Ammon's horn (tissue), 1 donor: ENCODE measurements at places on chromosomes 5 and 9.

GRCh38 chr9:27519466-27520465 lies 4.3 kb upstream of the IFNK start:
- DNase-seq, result no peak

- no peak for DNase-seq
Measured at GRCh38 chr5:151280443-151280842, 23.1 kb downstream of the SLC36A3 start.

DNA sequence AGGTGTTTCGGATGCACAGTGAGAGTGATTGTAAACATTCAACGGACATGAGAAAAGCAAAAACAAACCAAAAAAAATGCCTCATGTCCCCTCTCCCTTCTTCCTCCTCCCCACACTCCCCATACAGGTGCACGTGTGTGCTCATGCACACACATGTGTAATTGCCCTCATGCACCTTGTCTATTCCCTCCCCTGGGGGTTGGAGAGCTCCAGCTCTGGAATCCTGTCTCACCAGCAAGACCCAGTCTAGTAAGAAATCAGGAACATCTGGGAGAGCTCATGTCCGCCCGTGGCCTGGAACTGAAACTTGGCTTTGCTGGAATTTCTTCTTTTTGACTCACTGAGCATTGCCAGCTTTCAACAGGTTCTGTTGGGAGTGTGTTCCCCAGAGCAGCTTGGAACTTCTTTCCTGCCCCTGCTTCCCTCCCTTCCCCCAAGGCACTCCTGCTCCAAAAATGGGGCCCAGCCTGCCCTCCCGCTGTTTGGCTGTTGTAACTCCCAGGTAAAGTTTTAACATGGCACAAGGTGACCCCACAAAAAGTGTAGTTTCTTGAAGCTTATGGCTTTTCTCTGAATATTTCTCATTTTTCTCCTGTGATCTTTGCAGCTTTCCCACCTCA lies 190.1 kb downstream of the NR3C1 start:
- no peak for DNase-seq

DNA sequence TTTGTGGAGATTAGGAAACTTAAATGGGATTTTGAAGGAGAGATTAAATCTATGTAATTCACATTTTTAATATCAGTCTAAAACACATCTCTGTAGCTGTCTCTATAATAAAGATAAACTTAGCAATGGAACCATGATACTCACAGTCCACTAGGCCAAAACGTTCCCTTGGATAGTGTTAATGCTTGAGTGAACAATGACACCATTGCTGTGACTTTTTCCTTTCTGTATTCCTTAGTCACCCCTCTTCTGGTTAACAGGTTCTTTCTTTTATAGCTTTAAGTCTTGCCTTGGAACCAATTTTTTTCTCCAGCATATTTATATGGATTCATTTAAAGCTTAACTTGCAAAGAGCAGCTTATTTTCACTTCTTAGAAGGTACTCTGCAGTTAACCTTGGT lies 63.3 kb downstream of the INSL6 start:
- no peak for DNase-seq
